ENCODE measurements at places on chromosomes 11 and 22.

- peak; percentile 57 for DNase-seq
Observed at GRCh38 chr11:64000026-64000739, 13.9 kb downstream of the OTUB1 start.

DNA sequence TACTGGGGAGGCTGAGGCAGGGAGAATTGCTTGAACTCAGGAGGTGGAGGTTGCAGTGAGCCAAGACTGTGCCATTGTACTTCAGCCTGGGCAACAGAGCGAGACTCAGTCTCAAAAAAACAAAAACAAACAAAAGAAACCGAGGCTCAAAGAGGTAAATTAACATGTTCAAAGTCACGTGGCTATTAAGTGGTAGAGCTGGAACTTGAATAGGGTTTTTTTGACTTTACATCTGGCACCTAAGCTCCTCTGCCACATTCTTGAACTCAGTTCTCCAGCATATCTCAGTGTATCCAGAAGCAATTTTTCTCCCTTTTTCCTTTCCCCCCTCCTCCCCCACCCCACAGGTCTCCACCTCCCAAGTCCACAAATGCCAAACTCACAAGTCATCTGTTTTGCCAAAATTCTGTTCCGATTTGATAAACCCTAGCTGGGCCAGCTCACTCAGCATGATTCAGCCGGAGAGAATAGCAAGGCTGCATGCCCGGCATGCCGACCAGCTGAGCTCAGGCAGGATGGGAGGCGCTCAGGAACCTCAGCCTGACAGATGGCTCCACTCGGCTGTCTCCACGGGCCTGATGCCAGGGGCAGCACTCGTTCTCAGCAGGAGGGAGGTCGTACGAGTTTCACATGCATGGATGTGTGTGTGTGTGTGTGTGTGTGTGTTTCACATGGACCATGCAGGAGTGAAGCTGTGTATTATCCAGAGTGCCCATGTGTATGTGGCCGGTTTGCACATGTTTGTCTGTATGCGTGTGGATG is 63.2 kb upstream of the RRAS2 start:
- no peak for DNase-seq

- DNase-seq: no peak
Observed at GRCh38 chr11:11858676-11859075, 16.9 kb downstream of the USP47 start.

DNA sequence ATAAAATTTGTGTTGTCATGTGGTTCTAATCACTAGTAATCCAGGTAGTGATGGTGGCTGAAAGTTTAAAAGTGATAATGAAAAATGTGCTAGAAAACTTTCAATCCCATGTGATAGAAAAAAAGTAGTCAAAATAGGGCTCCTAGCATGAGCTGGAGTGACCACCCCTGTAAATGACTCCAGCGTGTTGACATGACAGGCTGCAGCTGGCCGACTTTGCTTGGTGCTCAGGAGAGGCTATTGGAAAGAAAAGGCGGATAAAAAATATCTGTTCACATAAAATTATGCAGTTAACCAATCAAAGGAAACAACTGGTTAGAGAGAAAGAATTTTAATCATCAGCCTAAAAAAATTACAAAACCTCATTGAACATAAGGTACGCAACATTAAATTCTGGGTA is 16.9 kb upstream of the MTCH2 start:
- no peak for DNase-seq

DNA sequence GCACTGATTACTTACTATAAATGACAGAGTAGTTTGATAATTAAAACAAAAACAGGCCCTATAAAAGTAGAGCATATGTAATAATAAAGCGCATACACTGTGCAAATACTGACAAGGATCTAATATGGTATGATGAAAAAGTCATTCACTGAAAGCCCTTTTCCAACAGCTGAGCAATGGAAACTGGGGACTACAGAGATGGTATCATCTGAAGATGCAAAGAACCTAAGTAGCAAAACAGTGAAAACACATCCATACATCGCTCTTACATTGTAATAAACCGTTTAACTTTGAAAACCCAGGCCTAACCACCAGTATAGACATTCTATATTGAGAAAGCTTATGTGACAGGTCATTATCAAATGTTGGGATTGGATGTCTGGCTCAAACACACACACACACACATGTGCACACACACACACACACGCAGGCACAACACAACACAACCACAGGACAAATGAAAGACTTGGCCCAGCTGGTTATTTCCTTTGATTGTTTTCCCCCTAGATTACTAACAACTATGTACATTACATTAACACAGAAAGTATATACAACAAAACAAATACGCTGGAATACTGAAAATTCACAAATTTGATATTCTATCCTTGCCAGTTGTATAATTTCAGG is 119.5 kb downstream of the APOL5 start:
- no peak for DNase-seq

- peak; percentile 14 for DNase-seq
Observed at GRCh38 chr11:64060861-64061444, 25.2 kb downstream of the FLRT1 start.

- DNase-seq: no peak
Observed at GRCh38 chr11:71223081-71223405, 29.3 kb downstream of the SHANK2 start.

- no peak for DNase-seq
Observed at GRCh38 chr11:65403607-65404121, 17.2 kb downstream of the FRMD8 start.

GRCh38 chr11:93574638-93575220 is 31.5 kb upstream of the SMCO4 start:
- DNase-seq: no peak

DNA sequence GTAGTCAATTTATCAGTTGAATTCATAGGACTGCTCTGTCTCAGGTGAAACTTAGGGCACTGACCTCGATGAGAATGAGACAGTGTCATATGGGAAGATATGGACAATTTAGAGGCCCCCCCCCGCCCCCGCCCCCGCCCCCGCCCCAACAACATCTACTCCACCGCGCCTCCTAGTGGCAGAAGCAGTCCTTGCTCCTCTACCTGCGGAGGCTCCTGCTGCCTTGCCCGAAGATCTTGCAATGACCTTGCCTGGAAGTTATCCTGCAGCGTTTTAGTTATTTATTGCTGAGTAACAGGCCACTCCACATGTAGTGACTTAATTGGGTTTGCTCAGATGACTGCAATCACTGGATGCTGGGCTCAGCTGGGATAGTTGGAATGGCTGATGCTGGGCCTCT is 15.2 kb downstream of the SERPINH1 start:
- peak; percentile 22 for DNase-seq

GRCh38 chr11:75485742-75486141 is 40.0 kb downstream of the GDPD5 start:
- DNase-seq: no peak

GRCh38 chr22:50145721-50146438 is 24.7 kb upstream of the PANX2 start:
- no peak for DNase-seq

- no peak for DNase-seq
Observed at GRCh38 chr22:24108073-24108472, 73.2 kb upstream of the SUSD2 start.

DNA sequence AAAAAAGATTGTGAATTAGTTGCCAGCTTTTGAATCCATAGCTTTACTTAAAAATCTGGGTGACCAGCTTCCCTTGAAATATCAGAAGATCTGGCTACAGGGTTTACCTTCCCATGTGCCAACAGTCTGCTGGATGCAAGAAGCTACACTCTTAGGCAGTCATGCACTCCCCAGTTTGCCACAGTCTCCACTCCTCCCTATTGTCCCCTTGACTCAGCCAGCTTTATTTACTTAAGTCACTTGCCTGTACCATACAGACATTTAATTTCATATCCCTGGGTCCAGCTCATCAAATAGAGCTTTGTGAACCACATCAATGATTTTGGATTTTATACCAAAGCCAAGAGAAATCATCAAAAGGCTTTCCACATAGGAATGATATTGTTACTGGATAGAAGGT is 12.2 kb downstream of the MCHR1 start:
- DNase-seq: no peak

- DNase-seq: no peak
Observed at GRCh38 chr22:50086526-50086925, 1.3 kb upstream of the MLC1 start.

DNA sequence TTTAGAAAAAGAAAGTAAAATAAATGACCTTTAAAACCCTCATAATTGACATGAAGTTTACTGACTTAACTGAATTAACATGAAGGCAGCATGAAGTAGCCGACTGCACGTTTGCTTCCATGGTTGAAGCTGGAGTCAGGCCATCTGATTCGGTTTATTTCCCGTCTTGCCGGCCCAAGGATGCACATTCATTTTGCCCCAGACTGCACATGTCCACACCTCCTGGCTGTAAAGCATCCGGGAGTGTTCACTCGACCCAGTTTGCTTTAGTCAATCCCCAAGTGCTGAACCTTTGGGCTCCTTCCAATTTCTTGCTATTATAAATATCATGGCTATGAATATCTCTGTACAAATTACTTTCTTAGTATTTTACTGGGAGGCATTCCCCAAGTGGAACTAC is 17.7 kb upstream of the TUB start:
- DNase-seq: no peak

DNA sequence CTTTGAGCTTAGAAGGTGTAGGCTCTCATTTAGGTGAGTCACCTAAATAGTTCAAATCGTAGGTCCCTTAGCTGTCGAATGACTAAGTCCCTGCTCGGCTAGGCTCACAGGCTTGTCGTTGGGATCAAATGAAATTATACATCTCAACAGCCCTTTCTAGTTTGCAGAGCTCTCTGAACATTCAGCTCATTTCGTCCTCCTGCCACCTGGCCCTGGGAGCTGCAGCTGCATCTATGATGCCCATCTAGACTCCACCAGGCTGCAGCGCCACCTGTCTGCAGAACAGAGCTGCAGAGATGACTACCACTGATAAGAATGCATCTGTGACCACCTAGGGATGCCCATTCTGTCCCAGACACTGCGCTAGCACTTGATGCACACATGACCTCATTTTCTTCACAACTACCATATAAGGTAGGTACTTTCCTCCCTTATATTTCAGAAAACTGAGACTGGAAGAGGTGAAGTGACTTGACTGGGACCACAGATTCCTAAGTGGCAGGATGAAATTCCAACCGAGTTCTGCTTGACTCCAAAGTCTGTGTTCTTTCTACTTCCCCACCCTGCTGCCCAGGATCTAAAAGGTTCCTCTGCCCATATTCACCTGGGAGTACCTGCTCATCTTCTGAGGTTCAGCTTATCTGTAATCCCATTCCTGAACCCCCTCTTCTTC is 141.1 kb upstream of the NARS2 start:
- DNase-seq: peak; percentile 20

DNA sequence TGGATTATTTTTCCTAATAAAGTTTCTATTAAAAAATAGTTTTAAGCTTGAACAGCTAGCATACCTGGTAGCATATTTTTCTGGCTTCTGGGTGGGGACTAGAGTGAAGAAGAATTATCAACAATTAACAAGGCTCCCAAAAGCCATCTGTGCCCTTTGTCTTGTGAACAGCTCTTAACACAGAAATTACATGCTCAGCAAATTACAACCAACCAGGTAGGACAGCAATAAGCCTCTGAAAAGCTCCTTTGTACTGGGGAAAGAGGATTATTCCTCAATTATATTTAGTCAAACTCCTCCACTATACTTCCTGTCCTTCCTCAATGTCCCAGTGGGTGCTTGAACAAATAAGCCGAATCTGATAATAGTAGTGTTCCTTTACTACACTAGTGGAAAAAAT is 162.8 kb downstream of the RAB38 start:
- no peak for DNase-seq

DNA sequence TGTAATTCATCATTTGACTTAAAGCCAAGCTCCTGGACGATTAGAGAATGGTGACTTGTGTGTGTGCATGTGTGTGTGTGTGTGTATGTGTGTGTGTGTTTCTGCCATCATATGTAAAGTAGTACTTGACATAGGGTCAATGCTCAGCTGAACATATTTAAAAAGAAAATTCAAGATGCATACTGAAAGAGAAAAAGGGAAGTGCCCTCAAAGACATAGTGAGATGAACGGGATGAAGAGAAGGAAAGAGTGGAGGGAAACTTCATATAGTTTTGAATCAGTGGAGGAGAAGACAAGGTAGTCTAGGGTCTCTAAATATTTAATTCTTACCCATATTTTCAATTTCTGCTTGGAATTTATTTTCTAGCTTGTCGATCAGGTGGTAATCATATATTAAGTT is 4.0 kb downstream of the TCN1 start:
- no peak for DNase-seq

DNA sequence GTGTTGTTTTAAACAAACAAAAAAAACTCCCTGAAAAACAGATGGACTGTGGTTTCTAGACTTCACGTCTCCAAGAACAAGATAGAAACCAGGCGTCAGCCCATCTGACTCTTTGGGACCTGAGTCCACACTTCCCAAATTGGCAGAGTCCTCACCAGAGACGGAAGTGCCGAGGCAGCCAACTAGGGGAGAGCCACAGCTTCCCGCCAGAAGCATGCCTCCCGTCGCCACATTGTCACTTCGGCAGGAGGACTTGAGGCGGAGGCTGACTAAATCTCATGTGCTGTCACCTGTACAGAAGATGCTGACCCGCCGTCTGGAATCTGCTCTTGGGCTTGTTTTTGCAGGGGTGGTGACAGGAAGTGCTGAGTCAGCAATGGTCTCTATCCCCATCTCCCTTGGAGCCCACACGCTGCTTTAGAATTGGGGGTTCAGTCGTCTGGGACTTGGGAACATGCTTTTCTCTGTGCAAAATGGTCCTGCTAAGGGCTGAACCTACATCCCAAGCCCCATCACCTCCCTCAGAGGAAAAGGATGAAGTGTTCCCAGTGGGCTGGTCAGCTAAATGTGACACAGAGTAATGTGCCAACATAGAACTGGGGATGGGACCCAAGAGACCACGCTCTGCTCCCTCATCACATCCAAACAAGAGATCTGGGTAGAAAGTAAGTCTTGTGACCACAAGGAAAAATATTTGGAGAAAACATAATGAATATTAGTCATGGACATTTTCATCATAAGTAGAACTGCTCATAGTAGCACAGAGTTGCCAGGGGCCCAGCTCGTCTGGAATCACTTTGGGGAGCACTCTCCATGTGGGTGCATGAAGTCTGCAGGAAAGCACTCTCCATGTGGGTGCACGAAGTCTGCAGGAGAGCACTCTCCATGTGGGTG is 152.9 kb downstream of the SNX19 start:
- no peak for DNase-seq

DNA sequence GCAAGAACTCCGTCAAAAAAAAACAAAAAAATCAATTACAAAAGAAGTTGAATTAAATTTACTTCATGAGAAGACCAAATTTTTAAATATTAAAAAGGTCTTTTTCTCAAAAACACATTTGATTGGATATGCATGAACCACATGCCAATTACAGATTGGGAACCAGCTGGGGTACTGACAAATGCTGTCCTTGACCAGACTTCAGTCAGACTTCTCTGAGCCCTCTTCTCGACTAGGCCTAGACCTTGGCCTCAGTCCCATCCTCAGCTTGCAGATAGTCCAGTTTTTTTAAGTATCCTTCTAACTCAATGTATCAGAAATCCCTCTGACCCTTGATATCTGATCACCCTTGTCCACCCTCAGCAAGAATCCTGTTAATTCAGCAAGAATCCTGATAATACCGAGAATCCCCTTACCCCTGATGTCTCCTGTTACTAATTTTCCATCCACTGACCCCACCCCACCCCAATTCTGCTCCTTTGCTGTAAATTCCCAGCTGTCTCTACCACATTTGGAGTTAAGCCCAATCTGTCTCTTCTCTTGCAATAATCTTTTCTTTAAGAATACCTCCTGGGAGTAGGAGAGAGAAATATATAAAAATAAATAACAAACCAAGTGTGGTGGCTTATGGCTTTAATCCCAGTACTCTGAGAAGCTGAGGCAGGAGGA is 30.9 kb downstream of the OR4D9 start:
- no peak for DNase-seq

Data from activated CD4-positive, alpha-beta T cell treated with anti-CD3 and anti-CD28 coated beads, Interleukin-2, amount 50 U/mL, for 24 hours (primary cell).